Activated CD4-positive, alpha-beta T cell treated with anti-CD3 and anti-CD28 coated beads, Interleukin-2, amount 50 U/mL, for 24 hours (primary cell): ENCODE measurements at places on chromosomes 6 and 20.

DNA sequence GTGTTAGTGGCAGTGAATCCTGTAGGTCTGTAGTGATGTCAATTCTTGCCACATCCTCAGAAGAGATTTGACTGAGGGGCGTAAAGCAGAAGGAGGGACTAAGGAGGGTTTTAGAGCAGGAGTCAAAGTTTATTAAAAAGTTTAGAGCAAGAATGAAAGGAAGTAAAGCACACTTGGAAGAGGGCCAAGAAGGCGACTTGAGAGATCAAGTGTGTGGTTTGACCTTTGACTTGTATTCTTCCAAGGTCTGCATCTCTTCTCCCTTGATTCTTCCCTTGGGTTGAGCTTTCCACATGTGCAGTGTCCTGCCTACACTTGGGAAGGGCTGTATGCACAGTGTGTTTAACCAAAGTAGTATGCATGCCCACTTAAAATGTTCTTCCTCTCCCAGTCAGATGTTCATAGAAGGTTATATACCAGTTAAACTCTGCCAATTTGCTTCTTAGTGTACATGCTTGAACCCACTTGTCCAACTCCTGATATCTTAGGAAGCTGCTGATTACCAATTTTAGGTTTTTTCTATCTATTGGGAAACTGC, 627.6 kb downstream of the MMUT start:
- DNase-seq: no peak

DNA sequence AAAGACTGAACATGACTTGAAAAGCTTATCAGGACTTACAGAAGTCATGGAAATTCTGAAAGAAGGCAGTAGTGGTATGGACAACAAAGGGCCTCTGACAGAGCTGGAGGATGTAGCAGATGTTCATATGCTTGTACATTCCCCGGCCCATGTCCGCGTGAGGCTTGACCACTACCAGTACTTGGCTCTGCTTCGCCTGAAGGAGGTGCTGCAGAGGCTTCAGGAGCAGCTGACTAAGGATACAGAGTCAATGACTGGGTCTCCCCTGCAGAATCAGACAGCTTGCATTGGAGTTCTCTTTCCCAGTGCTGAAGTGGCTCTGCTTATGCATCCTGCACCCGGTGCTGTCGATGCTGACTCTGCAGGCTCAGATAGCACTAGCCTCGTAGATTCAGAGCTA, 29.2 kb downstream of the TAF11 start:
- DNase-seq: no peak

GRCh38 chr6:160534050-160534696, 129.9 kb downstream of the LPA start:
- peak; percentile 26 for DNase-seq

- no peak for DNase-seq
Measured at GRCh38 chr6:143149771-143150170, 89.1 kb downstream of the AIG1 start.

GRCh38 chr6:136563386-136564152, 13.3 kb upstream of the MAP7 start:
- no peak for DNase-seq

DNA sequence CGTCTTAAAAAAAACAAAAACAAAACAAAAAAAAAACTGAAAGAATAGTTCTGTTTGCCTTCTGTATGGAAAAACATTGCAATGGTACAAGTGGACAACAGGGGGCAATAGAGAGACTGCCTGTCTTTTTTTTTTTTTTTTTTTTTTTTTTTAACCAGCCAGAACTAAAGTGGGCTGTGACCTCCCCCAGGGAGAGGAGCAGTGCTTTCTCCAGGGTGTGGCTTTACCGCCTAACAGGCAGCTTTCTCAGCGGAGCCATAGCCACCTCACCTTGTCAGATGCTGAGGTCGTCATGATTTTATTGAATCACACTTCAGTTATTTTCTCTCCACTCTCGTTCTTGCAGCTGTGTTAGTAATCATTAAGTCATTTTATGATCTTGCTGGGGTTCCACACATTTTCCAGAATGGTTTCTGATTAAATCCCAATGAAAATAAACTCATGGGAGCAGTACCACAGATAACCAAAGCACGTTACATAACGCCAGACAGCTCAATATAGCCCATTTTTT, 78.4 kb downstream of the GMPR start:
- no peak for DNase-seq

GRCh38 chr6:2714111-2714895, 36.4 kb downstream of the MYLK4 start:
- no peak for DNase-seq

- DNase-seq: no peak
Measured at GRCh38 chr6:17417817-17418216, 24.4 kb downstream of the CAP2 start.

GRCh38 chr6:11096109-11096508, 2.5 kb downstream of the SMIM13 start:
- DNase-seq: no peak

DNA sequence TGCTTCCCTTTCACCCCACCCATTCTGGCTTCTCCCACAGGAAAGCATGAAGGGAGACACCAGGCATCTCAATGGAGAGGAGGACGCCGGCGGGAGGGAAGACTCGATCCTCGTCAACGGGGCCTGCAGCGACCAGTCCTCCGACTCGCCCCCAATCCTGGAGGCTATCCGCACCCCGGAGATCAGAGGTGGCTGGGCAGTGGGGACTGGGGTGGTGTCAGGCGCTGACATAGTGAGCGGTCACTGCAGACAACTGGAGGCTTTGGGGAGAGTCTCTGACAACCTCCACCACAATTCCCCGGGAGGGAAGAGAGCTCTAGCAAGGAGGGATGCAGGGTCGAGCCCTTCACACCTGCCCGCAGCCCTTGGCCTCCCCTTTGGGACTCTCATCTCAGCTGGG, 18.1 kb downstream of the DNMT3B start:
- DNase-seq: no peak

GRCh38 chr6:170243791-170244291, 47.0 kb downstream of the DLL1 start:
- DNase-seq: no peak

GRCh38 chr6:139518556-139519091, 144.2 kb upstream of the CITED2 start:
- DNase-seq: no peak

DNA sequence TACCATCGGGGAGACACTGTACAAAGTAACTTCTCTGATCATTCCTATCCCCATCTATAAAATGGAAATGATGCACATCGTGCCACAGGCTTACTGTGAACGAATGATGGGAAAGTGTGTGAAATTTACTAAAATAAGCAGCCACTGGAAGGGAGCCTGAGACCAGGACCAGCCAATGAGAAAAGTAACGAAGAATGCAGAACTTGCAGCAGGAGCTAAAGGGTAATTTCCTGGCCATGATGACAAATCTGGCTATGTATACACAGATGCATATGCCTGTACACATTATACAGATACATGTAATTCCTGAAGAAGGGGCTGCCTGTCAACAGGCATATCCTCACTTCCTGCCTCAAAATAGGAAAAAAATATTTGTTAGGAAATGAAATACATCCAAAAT, 47.4 kb downstream of the GMDS start:
- no peak for DNase-seq

GRCh38 chr6:159092631-159093030, 47.8 kb upstream of the TAGAP start:
- no peak for DNase-seq

DNA sequence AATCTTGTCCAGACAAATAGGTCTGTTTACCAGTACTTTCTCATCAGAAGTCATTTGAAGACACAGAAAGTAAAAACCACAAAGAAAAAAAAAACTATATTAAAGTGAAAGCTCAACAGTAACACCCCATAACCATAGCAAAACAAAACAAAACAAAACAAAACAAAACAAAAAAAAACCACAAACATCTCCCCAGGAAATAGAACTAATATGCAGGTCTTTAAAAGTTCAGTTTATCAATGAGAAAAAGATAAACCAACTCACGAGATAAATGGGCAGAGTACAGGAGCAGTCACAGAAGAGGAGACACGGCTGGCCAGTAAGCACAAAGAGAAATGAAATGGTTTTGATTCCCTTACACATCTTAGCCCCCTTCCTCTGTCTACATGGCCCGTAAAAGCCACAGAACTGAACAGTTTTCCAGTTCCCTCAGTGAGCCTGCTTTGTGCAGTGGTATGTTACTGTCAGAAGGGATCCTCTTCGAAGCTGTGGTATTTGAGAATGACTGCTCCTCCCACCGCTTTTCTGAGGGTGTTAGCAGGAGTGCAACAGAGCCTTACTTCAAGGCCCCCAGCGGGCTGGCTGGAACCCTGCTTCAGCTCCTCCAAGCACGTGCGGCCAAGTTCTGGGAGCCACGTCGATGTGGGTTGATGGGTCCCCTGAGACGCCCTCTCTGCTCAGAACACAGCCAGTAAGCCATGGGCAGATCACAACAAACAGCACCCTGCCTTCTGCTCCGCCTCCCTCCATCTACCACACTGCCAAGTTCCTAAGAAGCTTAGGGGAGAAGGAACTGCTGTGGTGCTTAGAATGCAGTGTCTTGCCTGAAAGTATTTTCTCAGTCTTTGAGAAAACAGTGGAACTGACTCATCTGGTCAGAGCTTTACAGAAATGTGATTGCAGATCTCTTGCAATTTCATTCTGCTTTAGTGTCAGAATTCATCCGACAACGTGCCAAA, 14.0 kb downstream of the UST start:
- peak; percentile 25 for DNase-seq

DNA sequence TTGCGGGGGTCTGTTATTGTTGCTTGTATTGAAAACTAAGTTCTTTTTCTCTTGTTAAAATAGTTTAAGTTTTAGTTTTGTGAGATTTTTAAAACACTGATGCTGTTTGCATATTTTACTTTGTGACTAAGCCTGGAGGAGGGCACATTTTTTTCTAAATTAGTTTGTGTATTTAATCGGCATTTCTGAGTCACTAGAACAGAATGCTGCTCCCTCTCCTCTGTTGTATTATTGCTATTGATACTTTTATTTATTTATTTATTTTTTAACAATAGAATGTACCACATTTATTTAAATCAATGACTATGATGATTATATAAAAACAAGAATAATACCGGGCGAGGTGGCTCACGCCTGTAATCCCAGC, 5.1 kb upstream of the FAM50B start:
- DNase-seq: no peak

- DNase-seq: no peak
Measured at GRCh38 chr6:146277142-146277541, 248.3 kb downstream of the GRM1 start.

GRCh38 chr6:5412663-5413062, 151.3 kb downstream of the FARS2 start:
- no peak for DNase-seq

DNA sequence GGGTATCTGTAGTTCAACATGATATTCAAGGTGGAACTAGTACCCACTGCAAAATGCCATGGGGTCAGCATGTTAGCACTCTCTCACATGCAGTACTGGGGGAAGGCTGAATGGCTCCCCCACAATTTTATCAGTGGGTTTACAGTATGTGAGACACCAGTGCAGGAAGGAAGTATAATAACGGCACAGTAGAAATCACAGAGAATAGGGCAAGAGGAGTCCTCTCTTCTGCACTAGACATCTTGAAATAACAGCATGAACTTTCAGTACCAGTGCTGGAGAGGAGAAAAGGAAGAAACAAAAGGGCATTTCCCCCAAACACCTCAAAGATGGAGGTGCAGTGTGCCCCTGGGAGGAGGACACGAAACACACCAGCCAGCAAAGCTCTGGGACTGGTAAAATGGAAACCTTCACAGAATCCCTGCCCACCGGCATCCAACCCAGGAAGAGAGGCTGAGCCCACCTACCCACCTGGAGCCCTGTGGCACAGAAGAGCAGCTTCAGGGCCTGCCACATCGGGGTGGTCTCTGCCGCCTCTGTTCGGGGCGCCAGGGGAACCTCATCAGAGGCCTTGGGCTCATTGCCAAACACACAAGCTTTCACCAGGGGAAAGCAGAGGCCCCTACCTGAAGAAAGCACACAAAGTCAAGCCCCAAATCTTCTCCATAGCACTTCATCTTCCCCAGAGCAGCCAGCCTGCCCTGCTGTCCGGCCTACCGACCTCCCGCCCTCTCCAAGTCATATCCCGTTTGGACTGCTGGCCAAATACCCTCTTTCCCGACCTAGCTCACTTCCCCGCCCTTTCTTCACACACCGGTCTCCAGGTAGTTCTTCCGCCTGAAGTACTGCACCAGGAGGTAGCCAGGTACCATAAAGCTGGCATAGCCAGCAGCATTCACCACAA, 1.2 kb downstream of the SLC35B2 start:
- DNase-seq: no peak

DNA sequence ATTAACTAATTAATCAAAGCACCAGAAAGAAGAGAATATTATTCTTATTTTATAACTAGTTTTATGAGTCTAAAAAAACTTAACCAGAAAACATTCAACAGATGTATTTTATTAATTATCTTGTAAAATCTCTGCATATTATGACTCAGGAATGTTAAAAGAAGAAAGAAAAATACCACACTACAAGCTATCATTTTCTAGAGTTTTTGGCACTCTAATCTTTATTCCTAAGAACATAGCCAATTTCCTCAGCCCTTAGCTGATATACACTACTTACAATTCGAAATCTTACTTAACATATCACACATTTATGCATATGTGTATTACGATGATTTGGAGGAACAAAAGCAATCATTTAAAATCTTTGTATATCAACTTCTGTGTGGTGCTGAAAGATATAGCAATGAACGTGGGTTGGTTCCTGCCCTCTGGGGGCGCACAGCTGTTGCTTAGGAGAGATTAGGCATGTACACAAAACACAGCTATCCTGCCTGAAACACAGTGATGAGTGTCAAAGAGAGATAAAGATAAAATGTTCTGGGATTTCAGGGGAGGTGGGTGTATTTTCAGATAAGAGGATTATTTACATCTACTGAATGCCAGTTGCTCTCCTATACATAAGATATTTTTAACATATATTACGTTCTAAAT, 404.5 kb downstream of the SYNE1 start:
- DNase-seq: no peak

DNA sequence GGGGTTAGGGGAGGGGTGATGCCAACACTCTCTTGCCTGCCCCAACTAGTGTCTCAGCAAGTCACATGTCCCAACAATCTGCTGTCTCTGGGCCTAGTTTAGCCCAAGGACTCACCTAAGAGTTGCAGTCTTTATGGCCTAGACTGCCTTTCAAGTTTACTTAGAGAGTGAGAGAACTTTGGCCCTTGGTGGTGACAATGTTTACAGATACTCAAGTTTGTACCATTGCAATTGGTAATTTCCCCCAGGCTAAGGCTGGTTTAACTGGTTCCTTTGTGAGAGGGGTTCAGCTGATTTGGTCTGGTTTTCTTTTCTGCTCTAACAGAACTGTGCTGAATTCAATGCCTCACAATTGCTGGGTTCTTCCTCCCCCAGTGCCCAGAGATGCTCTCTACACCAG, 1279.9 kb upstream of the EYS start:
- DNase-seq: no peak

DNA sequence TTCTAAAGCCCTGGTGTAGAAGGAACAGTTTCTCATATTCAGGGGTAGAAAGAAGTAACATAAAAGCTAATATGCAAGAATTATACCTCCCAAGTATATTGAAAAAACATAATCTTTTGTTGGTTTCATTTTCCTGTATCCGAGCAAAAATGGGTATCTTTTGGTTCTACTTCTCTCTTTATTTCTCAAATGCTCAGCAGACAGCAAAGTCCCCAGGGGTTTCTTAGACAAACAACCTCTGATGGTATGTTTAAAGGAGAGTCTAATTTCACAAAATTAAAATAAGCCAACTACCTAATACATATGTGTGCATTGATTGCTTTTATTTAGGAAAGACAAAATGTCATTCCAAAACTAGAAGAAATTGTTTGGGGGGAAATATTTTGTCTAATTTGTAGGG, 131.0 kb downstream of the TSHZ2 start:
- no peak for DNase-seq
